Lung (tissue), 17 donors: ENCODE measurements at places on chromosomes 5 and 9. TPM values are rescaled to one million over a fixed set of nuclear protein-coding genes. Genes with fewer than 3 reads are reported as not detected.

- DNase-seq = peak; percentile 29
These were observed 3.6 kb upstream of the RGS7BP start for GRCh38 chr5:64502196-64502595.

- DNase-seq = peak; percentile 56
These were observed 2.2 kb downstream of the GAS1 start for GRCh38 chr9:86944796-86945727.

GRCh38 chr9:33264003-33264472, 470 bp downstream of the BAG1 start:
- peak; percentile 38 for DNase-seq

DNA sequence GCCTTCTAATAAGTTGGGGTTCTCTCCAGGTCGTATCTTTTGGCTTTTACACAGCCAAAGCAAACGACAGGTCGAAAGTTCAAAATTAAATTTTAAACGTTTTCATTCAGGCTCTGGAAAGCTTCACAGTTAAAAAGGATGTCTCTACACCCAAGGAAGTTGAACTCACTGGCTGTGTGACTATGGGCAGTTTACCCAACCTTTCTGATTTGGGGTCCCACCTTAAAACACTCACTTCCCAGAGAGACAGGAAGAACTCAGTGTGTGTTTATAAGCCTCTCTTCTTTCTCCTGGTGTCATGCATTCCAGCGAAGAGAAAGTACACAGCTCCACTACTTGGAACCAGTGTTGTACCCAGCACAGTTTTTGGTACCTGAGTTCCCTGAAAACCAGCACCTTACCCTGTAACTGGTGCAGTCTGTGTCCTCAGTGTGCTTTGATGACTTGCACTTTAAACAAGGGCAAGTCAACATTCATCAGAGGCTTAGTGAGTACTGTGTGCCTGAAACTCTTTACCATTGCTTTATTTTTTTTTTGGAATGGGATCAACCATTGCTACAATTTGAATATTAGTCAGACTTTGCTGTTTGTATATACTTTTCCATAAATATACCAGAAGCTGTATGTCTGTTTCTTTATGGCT, 1.7 kb downstream of the SRD5A1 start:
- DNase-seq = no peak

- peak; percentile 59 for DNase-seq
These were observed 118.7 kb upstream of the TAF11L2 start for GRCh38 chr5:17379100-17379951.

GRCh38 chr9:14451949-14452348, 138.0 kb upstream of the NFIB start:
- no peak for DNase-seq

DNA sequence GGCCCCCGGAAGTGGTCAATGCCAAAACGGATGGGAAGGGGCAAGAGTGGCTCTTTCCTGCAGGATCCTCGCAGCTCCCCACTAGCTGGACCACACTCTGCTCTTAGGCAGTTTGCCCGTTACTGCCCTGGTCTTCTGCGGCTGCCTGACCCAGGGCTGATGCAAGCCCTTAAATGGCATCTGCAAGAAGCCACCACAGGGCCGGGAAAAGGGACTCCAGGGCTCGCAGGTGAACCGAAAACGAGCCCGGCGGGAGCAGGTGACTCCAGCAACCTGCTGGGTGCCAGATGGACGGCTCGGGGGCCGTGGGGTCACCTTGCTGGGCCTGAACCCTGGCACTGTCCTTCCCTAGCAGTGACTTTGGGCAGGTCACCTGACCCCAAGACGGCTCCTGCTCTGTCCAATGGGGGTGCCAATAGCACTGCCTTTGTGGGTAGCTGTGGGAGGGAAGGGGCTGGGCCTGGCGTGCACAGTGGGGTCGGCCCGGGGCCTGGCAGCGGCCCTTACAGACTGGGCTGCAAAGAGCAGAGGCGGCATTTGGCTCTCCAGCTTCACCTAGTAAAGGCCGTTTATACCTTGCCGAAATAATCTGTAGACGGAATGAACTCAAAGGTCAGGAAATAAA, 1.3 kb downstream of the TMEM250 start:
- no peak for DNase-seq

DNA sequence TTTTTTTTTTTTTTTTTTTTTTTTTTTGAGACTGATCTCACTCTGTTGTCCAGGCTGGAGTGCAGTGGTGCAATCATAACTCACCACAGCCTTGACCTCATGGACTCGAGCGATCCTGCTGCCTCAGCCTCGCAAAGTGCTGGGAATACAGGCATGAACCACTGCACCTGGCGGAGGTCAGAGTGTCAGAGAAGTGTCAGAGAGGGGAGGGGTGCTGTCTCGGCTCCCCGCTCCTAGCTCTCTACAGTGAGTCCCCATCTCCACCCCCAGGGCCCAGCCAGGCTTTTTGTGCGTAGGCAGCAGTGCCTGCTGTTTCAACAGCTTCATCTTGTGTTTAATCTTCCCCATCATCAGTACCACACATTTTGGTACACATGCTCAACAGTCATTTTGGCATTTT, 38.3 kb downstream of the SAR1B start:
- no peak for DNase-seq

DNA sequence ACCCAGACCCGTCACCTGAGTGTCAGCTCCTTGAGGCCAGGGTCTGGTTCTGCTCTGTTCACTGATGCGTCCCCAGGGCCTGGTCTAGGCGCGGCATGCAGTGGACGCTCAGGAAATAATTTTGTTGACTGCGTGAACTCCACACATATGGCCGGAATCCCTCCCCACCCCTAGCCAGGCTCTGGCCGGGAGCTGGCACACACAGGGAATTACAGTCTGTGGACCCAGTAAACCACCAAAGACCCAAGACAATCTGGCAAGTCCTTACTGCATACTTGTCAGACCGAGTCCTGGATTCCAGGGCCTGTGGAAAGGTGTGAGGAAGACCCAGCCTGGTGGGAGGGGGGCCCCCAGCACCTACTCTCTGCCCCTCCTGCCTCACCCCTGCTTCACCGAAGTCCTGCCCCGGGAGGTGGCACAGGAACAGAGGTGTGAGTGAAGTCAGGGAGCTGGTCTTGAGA, 113.0 kb upstream of the IER5L start:
- DNase-seq = no peak

- no peak for DNase-seq
These were observed 8.2 kb downstream of the OTULIN start for GRCh38 chr5:14672484-14673394.

DNA sequence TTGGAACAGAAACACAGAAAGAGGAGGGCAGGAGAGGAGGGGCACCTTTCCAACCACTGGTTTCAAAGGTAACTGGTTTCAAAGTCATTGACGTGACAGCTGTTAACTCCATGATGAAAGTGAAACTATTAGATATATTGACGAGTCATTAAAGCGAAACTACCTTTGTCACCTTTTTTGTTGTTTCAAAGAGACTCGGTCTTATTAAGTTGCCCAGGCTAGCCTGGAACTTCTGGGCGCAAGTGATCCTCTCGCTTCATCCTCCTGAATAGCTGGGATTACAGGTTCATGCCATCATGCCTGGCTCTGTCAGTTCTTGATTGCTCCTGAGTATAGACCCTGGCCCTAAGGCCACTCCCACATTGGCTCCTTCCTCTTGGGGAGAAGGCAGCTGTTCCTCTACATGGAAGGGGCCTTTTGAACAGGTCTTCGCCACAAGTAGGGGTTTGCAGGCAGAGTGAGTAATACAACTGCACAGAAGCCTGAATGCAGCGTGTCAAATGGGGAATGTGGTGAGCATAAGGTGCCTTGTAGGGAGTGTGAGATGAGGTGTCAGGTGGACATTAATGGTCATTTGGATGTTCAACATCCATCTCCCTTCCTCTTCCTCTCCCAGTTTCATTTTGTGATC, 3.4 kb upstream of the F12 start:
- no peak for DNase-seq

- no peak for DNase-seq
These were observed 423.6 kb downstream of the IRX1 start for GRCh38 chr5:4019009-4019769.

- no peak for DNase-seq
These were observed 1046.2 kb upstream of the DMAC1 start for GRCh38 chr9:8845808-8846207.

DNA sequence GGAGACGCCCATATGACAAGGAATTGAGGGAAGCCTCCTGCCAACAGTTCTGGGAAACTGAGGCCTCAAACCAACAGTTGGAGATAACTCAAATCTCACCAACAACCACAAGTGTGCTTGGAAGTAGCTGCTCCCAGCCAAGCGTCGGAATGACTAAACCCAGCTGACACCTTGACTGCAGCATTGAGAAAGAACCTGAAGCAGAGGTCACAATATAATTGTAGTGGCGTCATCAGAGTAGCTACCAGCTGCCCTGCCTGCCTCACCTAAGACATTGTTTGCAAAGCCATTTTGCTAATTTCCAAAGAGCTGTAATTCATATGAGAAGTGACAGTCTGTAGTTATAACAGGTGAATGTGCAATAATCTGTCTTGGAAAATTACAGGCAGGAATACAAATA, 40.8 kb upstream of the ANKRD31 start:
- no peak for DNase-seq

GRCh38 chr5:32475334-32476097, 31.0 kb upstream of the ZFR start:
- no peak for DNase-seq

DNA sequence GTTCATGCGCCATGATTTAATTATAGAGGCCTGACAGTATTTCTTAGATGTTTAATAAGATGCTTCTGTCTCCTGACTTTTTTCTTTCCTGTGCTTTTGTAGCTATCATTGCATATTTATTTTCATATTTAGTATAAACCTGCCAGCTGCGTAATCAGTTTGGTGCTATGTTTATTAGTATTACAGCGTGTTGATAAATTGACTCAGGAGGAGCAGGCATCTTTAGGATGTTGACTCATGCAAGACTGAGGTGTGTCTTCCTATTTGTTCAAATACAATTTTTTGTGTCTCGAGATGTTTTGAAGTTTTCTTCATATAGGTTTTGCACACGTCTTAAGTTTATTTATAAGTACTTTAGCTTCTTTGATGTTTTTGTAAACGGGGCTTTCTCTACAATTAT, 35.9 kb upstream of the EXOC3 start:
- no peak for DNase-seq

DNA sequence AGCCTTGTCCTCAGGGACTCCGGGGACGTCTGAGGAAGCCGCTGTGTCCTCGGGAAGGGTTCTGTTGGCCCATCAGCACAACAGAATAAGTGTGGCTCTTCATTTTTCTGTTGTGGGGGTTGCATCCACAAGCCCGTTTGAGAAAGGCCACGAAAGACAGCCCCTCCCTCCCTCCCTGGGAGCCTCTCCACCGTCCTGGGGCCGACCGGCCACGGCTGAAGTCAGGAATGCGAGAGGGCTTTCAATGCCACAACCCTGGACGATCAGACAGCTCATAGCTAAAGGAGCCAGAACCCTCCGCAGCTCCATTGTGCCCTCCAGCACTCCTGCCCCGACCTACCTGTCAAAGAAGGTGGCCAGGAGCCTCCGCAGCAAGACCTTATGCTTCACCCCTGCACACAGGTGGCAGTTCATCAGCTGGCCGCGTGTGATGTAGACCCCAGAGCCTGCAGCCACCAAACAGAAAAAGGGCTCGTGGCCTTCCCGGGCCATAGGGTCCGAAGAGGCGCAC, 52.4 kb upstream of the UBAC1 start:
- DNase-seq = no peak

GRCh38 chr5:60148366-60148765, 254.8 kb upstream of the PDE4D start:
- no peak for DNase-seq

- DNase-seq = no peak
These were observed 92.0 kb upstream of the OSMR start for GRCh38 chr5:38753776-38754175.

- DNase-seq = peak; percentile 25
These were observed 880.1 kb upstream of the SEMA6A start for GRCh38 chr5:117454716-117455212.

DNA sequence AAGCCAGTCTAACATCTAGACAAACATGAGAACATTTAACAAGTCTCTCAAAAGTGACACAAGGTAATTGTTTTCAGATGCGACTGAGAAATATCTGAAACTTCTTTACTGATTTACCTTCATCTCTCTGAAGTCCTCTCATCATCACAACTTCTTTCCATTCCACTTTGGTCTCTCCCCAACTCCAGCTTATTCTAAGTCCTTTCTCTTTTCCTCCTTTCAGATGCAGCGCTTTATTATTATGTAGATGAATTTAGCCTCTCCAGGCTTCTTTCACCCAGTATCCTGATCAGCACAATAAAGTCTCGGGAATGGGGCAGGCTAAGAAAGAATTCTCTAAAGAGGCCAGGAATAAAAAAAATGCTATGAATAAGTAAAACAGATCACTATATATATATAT, 128.0 kb downstream of the KCTD16 start:
- no peak for DNase-seq

- DNase-seq = no peak
These were observed 83.4 kb downstream of the SH3PXD2B start for GRCh38 chr5:172370648-172371545.

DNA sequence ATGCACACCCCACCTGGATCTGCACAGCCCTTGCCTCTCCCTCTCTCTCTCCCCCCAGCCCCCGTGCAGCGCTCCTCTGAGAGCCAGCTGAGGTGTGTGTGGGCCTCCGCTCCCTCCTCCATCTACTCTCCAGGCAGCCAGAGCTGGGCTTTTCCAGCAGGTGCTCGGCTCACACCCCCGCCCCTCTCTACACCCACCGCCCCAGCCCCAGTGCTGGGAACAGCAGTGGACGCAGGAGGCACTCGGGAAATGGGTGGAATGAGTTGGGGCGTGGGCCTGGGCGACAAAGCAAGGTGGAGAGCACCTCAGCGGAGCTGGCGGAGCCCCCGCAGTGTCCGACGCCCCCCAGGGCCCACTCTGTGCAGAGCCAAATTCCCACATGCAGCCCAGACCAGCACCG, 13.3 kb upstream of the LHX3 start:
- DNase-seq = no peak

GRCh38 chr5:149729150-149729549, 960 bp upstream of the PPARGC1B start:
- DNase-seq = no peak

DNA sequence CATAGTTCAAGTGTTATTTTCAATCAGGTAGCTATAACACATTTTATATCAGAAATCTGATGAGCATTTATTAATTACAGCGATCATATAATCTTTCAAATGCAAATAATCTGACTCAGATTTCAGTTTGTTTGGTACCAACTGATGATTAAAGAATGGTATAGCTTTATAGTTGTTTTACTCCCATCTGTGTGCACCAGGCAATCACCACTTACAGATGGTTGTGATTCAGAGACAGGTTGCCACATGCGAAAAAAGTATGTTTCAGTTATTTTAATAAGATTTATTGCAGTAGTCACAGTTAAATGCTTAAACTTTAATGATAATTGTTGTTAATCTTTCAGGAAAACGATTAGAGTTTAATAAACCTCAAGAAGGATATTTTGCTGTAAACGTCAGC, 155.1 kb upstream of the ARRDC3 start:
- no peak for DNase-seq

The SLC24A2 gene
- polyA plus RNA-seq = not detected

The SELENOP gene
- 211 TPM for polyA plus RNA-seq

The FAM120AOS gene
- polyA plus RNA-seq = 27.2 TPM

The RHOBTB3 gene
- polyA plus RNA-seq = 13.5 TPM

The KCTD16 gene
- polyA plus RNA-seq = 0.07 TPM

The CCDC171 gene
- polyA plus RNA-seq = 0.40 TPM

The ECM2 gene
- 1.8 TPM for polyA plus RNA-seq

The SCGB3A2 gene
- 914 TPM for polyA plus RNA-seq

The EQTN gene
- 0.26 TPM for polyA plus RNA-seq

The FOXD4L5 gene
- not detected for polyA plus RNA-seq

The KIAA0825 gene
- 0.79 TPM for polyA plus RNA-seq

The LOX gene
- polyA plus RNA-seq = 13.1 TPM

The CLIC3 gene
- 90.2 TPM for polyA plus RNA-seq

The GTF3C5 gene
- polyA plus RNA-seq = 41.0 TPM

The RASEF gene
- 5.2 TPM for polyA plus RNA-seq
